ENCODE measurements at places on chromosomes 5 and 9. TPM values are rescaled to one million over a fixed set of nuclear protein-coding genes. Genes with fewer than 3 reads are reported as not detected.

The HSPB3 gene
- total RNA-seq = not detected

GRCh38 chr5:145220481-145220880, 614.7 kb downstream of the PRELID2 start:
- DNase-seq = no peak

GRCh38 chr9:133950629-133951111, 41.5 kb downstream of the VAV2 start:
- DNase-seq = no peak

The CDH12 gene
- not detected for total RNA-seq
